ENCODE measurements at places on chromosomes 12 and 14.
A peak's percentile ranks its signal among the peaks of the same experiment; 100 is the strongest.

- no peak for DNase-seq
Measured at GRCh38 chr12:93583627-93584392, 11.3 kb downstream of the SOCS2 start.

GRCh38 chr14:106062502-106063272 is 536.3 kb downstream of the TMEM121 start:
- no peak for DNase-seq

- no peak for DNase-seq
Measured at GRCh38 chr12:112275836-112276235, 106.4 kb downstream of the HECTD4 start.

GRCh38 chr12:104707194-104707593 is 250.4 kb downstream of the CHST11 start:
- no peak for DNase-seq

GRCh38 chr14:37088356-37089215 is 83.8 kb downstream of the SLC25A21 start:
- no peak for DNase-seq

GRCh38 chr14:64060648-64061096 is 207.9 kb downstream of the SYNE2 start:
- DNase-seq: no peak

GRCh38 chr12:109732321-109733305 is 19.0 kb downstream of the FAM222A start:
- peak; percentile 94 for DNase-seq

DNA sequence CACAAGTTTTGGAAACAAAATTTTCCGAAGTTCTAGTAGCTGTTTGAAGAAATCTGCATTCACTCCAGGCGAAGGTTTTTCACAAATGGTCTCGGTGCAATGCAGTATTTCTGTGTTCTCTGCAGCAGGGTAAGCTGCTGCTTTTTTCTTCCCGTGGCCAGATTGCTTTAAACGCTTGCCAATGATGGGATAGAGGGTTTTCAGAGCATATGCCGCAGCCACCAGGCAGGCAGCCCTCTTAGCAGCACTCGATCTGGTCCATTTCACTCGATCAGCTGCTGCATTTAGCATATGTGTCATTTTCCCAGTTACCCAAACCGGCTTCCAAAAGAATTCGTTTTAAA is 315 bp downstream of the ABCD2 start:
- DNase-seq: no peak

GRCh38 chr12:58640314-58640713 is 280.0 kb downstream of the LRIG3 start:
- DNase-seq: no peak

DNA sequence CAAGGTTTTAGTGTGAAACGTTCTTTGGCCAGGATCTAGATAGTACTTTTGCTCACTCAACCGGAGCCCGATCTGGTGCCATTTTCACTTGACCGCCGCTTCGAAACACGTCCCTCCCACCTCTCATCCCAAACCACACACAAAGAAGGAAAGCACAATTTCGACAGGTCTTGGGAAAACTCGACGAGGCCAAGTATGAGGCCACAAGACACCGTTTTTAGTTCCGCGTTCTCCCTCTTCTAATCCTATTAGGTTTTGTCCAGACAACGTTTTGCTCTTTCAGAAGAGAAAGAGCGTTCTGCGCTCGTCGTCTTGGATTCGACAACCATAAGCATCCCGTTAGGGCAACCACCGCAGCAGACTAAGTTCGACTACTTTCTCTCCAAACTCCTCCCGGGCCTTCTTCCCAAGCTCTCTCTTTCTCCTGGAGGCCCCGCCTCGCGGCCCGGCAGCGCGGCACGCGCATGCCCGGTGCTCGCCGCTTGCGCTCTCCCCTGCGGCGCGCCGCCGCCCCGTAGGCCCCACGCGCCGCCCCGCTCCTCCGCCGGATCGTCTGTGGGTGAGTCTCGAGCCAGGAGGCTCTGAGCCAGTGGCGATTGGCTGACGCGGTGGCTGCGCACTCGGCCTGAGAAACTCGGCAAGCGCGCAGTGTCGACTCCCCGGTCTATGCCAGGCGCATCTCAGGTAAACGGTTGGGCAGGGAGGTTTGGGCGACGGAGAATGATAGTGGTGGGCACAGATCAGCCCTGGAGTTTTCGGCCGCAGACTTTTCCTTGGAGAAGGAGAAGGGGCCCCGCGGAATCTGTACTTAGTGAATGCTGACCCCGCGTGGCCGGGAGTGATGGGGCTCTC is at the start of gene MIPOL1:
Gene MIPOL1 (plus strand): TSS at position 517 of the 852 bp plus-strand sequence. CDS start 49,952 bp downstream, outside the sequence.
- DNase-seq: peak; percentile 93

DNA sequence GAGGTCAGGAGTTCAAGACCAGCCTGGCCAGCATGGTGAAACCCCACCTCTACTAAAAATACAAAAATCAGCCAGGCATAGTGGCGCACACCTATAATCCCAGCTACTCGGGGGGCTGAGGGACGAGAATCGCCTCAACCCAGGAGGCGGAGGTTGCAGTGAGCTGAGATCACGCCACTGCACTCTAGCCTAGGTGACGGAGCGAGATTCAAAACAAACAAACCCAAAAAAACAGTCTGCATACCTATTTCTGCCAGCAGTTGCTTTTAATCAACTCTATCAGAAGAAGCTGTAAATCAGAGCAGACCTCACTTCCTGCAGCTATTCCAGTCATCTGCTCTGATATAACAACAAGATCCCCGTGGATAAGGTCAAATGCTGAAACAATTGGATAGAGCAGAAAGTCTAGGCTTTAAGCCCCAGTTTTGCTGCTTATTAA is 50.5 kb downstream of the LIMA1 start:
- no peak for DNase-seq

DNA sequence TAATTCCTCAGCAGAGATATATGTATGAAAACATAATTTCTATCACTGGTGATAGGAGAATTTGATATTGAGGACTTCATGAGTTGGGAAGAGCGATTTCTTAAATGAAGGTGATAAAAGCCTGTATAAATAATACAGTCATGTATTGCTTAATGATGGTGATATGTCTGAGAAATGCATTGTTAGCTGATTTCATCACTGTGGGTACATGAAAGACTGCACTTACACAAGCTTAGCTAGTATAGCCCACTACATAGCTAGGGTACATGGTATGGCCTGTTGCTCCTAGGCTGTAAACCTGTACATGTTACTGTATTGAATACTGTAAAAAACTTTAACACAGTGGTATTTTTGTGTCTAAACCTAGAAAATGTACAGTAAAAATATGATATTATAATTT is 63.4 kb downstream of the ANO4 start:
- no peak for DNase-seq

GRCh38 chr12:24499151-24500146 is 449.5 kb downstream of the BCAT1 start:
- DNase-seq: no peak

DNA sequence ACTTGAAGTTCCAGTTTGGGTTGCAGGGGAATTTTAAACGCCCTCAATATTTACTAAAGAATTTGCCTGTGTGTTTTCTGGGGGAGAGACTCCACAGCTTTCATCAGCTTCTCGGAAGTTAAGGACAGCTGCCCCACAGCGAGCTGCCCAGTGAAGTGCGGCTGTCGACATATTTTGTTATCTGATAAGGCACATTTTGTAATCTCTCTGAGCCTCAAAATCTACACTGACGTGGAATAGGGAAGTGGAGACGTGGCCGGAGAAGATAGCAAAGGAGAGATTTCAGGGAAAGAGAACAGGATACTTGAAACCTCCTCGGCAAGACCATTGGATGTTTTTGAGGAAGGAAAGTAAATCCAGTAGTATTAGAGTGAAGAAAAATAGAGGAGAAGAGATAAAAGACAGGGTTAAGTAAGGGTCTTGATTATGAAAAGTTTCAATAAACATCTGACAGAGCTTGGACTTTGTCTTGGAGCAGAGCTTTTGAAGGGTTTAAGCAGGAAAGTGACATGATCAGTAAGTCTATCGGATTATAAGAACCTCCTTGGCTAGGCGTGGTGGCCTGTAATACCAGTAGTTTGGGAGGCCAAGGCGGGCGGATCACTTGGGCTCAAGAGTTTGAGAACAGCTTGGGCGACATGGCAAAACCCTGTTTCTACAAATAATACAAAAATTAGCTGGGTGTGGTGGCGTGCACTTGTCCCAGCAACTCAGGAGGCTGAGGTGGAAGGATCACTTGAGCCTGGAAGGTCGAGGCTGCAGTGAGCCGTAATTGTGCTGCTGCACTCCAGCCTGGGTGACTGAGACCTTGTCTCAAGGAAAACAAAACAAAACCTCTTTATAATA is 1.1 kb downstream of the POLR3B start:
- no peak for DNase-seq

DNA sequence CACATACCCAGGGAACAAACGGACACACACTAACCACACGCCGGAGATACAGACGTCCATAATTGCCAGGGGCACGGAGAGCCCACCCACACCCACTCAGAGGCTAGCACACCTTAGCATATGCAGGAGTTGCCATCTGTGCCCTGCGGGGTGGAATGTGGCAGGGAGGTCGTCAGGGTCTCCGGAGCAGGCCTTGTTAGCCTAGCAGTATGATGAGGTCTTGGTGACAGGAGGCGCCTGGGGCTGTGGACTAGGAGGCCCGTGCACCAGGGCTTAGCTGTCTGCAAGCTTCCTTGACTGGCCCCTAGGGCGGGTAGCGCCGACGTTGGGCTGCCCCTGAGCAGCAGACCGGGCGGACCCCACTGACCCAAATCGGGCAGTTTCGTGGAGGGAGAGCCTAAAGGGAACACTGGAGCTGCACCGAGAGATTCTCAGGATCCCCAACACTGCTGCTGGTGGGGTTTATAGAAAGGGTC is 10.0 kb downstream of the STAC3 start:
- no peak for DNase-seq

- no peak for DNase-seq
Measured at GRCh38 chr12:56787498-56787897, 24.4 kb downstream of the HSD17B6 start.

- DNase-seq: no peak
Measured at GRCh38 chr12:75922944-75923642, 108.5 kb downstream of the PHLDA1 start.

- no peak for DNase-seq
Measured at GRCh38 chr14:52910572-52910971, 40.3 kb downstream of the FERMT2 start.

DNA sequence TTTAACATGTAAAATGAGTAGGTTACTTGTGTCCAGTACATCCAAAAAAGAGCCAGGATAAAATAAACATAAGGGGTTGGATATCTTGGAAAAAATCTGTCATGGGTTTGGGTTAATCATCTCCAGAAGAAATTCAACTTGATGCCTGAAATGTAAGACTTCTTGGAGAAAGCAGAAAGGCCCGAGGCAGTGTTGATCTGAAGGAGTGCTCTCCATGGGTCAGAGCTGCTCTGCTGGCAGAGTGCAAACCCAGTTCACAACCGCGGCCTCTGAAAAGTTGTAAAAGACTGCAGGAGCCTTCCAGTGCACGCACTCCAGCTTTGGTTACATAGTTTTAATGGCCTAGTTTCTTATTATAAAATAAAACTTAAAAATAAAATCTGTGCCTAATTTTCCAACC is 97.3 kb upstream of the ALX1 start:
- no peak for DNase-seq

GRCh38 chr14:86491743-86492142 is 961.8 kb downstream of the FLRT2 start:
- no peak for DNase-seq

- no peak for DNase-seq
Measured at GRCh38 chr12:12721176-12721751, 4.1 kb downstream of the CDKN1B start.

DNA sequence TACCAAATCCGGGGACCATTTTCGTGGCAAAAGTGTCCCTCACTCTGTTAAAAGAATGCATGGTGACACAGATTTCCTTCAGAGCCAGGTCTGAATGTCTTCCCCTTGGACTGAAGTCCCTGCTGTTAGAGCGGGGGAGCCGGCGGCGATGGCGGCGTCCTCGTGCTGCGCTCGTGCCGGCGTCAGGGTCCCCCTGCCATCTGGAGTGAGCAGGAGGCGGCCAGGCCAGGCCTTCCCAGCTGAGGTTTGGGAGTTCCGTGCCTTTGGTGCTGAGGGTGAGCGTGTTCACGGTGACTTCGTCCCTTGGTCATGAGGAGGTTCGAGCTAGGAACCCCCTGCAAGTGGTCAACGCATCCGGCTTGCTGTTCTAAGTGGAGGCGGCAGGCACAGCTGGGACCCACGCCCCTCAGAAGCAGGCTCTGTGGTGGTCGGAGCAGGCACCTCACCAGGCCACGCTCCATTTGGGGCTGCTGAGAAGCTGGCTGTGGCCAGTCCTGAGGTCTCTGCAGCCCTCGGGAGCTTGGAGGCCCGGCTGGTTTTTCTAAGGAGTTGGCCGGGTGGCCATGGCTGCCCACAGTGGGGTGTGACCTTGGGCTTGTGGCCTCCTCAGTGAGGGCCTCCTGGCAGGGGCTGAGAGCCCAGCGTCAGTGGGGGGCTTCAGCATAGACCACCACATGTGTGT is 9.5 kb downstream of the ZFYVE21 start:
- DNase-seq: no peak

- no peak for DNase-seq
Measured at GRCh38 chr14:86774916-86775315, 1218.1 kb downstream of the GALC start.

- peak; percentile 93 for DNase-seq
Measured at GRCh38 chr12:127381043-127381668, 885.8 kb upstream of the TMEM132C start.

- no peak for DNase-seq
Measured at GRCh38 chr12:74890237-74890599, 319.4 kb downstream of the KCNC2 start.

DNA sequence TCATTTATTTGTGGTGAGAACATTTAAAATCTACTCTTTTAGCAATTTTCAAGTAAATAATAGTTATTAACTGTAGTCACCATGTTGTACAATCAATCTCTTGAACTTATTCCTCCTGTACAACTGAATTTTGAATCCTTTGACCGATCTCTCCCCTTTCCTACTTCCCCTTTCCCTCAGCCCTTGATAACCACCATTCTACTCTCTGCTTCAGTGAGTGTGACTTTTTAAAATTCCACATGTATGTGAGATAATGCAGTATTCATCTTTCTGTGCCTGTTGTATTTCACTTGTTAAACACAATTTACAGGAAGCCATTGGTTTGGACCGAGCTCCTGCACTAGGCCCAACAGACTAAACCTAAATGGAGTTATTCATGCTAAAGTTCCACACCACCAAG is 458.9 kb upstream of the PDE3A start:
- DNase-seq: no peak

Measured in retina (tissue), 1 donor.